Activated naive CD4-positive, alpha-beta T cell treated with anti-CD3 and anti-CD28 coated beads, Interleukin-2, amount 10 ng/mL, durations not matched to agents 7 days and 5 days (primary cell): ENCODE measurements at places on chromosomes 11 and 22.

DNA sequence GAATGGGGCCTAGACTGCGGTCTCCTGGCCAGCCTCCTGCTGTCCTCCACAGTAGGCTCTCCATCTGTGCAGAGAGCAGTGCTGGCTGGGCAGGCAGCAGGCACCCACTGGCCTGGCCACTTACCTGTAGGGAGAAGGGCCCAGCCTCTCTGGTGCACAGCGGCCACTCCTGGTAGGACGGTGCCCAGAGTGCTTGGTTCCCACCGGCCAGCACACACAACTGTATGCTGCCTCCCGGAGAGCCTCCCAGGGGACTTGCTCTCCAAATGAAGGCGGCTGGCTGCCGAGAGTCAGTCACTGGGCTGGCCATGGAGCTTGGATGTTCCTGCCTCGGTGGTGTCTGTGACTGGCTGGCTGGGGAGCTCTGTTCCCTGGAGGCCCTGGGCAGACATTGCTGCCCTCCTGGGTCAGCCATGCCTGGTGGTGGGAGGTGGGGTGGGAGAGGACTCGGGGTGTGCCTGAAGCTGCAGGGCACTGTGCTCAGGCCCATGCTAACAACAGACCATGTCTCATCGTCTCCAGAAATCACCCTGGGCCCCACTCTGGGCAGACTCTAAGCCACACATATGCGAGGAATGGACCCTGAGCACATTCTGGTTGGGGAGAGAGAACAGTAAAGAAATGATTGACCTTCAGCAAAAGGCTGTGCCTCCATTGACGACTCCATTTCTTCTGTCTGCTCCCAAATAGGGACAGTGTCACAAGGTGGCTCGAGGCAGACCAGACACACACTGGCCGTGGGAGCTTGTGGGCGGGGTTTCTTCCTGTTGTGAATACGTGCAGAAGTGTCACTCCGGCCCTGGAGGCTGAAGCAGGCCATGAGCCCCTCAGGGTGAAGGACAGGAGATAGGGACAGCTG lies 350.8 kb downstream of the TBC1D22A start:
- DNase-seq: no peak

DNA sequence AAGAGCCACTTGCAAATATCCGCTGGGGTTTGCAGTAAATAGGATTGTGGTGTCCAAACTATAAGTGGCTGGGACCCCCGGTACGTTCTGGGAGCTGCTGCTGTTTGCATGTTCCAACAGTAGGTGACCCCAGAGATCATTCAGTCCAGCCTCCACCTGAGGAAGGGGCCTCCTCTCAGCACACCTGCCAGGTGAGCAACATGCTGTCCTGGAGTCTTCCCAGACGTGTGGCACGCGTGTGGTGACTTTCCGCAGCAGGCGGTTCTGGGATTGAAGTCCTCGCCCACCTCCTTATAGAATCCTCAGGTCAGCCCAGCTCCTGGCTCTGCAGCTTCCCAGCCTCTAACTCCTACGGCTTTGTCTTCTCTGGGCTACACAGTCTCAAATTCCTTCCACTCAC lies 6.7 kb downstream of the P2RX3 start:
- no peak for DNase-seq

DNA sequence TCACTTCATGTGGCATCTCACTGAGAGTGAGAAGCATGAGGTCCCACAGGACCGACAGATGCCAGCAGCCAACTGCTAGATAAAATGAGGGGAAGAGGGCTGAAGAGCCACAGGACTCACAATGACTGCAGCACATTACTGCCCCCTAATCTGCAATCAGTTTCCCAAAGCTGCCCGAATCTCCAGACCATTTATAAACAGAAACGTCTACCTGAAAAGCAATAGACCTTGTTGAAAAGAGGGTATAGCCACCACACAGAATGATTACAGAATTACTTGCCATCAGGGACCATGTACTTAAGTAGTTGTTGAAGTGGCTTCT lies 12.4 kb upstream of the TEF start:
- DNase-seq: no peak

DNA sequence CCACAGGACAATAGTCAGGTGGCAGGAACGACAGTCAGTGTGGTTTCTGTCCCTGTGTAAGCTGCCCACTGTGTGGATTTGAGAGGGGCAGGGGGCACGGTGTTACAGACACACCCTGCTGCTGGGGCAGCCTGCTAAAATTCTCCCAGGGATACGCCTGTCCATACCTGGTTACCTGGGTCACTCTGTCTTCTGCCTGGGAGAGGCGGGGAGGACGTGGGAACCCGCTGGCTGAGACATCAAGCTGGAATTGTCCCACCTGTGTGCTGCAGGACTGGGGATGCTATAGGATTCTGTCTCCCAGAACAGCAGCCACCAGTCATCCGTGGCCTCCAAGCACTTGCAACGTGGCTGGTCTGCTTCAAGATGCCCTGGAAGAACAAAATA lies 63.8 kb upstream of the LINC01488 start:
- no peak for DNase-seq

DNA sequence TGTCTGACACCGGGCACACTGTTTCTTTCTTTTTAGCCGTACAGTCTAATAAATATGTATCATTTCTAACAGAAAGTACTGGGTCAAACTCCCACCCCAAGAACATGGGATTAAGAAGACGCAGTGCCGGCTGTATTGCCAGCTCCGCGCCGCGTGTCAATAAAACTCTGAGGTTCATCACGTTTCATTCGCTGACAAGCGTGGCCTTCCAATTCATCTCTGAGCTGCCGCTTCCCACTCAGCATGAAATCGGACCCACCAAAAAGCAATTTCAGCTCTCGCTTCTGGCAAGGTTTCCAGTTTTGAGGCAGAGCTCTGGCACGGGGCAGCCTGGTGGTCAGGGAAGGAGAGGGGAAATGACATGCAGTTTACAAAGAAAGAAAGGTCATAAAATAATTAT lies 819.8 kb downstream of the OPCML start:
- DNase-seq: no peak
